ENCODE measurements at places on chromosomes 7 and 10.

- no peak for DNase-seq
Observed at GRCh38 chr7:43039346-43039745, 73.1 kb upstream of the HECW1 start.

GRCh38 chr10:122348512-122348911 lies 26.0 kb upstream of the PLEKHA1 start:
- DNase-seq = no peak

DNA sequence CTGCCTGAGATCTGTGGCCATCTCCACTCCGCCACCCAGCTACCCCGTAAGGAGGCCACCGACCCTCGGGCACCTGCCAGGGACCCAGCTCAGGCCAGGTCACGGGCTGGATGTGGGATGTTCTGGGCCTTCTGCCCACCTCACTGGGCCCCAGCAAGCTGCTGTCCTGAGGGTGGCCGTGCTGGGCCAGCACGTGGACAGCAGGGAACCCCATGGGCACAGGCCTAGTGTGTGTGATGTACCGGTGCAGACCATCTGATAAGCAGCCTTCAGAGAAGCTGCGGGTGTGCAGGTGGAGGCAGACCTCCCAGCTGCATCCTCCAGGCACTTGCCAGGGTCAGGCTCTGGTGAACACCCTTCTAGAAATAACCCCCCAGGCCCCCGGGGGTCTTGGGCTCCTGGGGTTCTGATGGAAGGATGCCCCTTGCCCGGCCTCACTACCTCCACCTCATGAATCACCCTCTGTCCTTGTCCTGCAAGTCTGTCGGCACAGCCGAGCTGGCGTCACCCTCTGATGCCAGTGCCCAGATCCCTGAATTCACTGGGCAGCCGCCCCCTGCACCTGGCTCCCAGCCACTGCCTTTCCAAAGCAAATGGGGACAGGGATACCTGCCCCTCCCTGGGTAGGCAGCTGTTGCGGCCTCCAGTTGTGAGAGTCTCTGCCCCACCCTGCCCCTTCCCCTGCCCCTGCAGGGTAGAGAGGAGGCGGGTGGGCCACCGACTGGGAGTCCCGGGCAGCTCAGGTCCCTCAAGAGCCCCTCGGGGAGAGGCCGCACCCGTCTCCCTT lies 139.8 kb downstream of the FAM53B start:
- no peak for DNase-seq

DNA sequence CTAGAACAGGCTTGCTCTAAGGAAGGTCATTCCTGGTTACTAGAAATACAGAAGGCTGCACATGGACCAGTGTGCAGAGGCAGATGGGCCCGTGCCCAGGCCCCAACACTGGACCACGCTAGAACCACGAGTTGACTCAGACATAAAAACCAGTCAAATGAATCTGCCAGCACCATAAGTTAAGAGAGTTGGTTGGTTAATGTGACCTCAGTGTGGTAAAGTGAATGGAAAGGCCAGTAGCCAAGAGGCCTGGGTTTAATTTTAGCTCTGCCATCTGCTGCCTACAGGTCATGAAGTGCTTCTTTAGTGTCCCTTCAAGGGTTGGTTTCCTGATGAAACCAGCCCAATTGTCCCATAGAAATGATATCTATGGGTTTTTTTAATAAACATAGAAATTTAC lies 329.6 kb upstream of the NRP1 start:
- peak; percentile 17 for DNase-seq

DNA sequence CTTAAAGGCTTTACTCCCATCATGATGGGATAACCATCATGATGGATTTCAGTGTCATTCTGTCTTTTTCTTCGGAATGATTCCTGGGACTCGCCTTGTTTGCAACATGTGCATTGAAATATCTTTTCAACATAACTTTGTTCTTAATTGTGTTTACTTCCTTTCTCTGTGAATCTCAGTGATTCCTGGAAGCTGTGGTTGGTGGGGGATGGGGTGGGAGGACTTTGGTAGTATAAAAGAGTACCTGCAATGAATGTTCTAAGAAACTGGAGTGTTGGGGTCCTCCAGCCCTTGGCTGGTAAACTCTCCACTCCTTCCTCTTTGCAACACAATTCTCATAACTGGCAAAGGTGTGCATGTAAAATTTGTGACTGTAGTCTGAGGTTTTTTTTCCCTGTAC lies 11.5 kb upstream of the SH2D4B start:
- no peak for DNase-seq

GRCh38 chr10:75974080-75974479 lies 542.7 kb downstream of the LRMDA start:
- DNase-seq = no peak

DNA sequence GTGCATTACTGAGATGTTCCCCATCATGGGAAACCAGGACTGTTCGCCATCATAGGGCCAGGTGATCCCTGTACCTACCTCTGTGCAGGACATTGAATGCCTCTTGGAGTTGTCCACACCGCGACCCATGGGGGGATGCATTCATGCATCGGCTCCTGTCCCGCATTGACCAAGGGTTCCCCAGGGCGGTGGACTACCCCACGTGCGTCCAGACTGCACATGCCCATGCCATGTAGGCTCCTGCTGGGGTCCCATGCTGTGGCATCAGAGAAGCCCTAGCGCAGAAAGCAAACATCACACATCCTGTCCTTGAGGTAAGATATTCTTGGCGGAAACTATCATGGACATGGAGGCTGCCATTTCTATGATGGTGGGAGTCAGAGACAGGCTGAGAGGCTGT lies 121.6 kb upstream of the UNC5B start:
- DNase-seq = no peak

- DNase-seq = no peak
Observed at GRCh38 chr7:123548406-123548805, 9.2 kb downstream of the NDUFA5 start.

- no peak for DNase-seq
Observed at GRCh38 chr10:54758791-54759190, 42.2 kb downstream of the PCDH15 start.

DNA sequence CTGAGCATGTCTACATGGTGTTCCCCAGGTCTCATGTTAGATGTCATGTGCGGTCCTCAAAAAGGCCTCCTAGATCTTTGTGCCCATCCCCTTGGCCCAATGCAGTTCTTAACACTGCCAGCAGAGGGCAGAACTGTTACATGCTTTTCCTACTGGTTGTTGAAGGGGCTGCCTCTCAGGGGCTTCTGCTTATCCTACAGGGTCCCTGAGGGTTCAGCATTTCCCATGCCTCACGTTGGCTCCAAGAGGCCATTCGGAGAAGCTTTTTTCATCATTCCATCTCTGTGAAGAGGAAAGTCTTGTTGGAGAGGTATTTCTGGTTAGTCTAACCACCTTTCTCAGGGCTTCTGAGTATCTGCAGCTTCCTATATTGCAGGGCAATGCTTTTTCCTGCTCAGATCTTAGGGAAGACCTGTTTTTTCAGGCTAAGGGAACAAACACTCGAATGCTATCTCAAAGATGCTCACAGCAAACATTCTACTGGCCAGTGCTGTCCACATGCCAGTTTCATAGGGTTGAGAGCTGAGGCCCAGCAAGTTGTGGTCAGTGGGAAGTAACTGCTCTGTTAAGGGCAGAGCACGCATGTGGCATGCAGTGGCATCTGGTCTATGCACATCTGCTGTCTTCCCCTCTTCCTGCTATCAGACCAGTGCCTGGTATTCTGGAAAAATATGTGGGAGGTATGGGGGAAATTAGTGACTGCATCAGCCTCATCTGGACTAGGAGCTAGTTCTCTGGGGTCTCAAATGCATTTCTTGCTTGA lies 31.5 kb downstream of the MBL2 start:
- DNase-seq = peak; percentile 23

- DNase-seq = no peak
Observed at GRCh38 chr7:33701189-33701740, 204.1 kb upstream of the BMPER start.

DNA sequence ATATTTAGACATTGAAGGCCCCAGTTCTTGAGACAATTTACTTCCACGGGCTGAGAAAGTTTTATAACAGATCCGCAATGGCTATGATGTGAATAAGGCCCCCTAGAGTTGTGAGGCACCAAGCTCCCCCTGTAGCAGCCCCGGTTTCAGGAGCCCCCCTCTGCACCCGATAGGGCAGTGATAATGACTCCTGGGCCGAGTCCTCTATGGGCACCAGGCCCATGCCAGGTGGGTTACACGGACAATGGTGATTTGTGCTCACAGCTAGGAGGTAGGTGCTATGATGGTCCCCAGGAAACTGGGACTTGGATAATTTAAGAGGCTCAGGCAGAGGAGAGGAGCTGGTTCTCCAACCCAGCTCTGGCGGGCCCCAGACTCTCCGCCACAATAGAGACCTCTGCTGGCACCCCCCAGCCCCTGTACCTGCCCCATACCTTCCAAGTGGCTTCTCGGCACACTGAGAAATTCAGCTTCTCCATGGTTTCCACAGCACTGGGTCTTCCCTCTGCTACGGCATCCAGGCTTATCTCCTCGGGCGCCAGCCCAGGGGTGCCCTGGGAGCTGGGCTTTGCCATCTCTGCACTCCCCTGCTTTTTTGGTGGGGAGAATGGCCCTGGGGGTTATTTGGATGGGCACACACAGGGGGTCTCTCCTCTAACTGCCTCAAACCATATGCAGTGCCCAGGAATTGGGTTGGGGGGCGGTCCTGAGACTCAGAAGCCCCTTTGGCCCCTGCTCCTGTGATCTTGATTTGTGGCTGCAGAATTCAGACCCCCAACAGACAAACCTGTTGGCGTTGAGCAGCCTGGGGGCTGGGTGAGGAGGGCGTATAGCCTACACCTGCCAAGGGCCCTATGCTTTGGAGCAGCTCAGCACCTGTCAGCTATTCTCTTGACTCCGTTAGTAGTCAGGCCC lies 12.2 kb upstream of the KCP start:
- no peak for DNase-seq

DNA sequence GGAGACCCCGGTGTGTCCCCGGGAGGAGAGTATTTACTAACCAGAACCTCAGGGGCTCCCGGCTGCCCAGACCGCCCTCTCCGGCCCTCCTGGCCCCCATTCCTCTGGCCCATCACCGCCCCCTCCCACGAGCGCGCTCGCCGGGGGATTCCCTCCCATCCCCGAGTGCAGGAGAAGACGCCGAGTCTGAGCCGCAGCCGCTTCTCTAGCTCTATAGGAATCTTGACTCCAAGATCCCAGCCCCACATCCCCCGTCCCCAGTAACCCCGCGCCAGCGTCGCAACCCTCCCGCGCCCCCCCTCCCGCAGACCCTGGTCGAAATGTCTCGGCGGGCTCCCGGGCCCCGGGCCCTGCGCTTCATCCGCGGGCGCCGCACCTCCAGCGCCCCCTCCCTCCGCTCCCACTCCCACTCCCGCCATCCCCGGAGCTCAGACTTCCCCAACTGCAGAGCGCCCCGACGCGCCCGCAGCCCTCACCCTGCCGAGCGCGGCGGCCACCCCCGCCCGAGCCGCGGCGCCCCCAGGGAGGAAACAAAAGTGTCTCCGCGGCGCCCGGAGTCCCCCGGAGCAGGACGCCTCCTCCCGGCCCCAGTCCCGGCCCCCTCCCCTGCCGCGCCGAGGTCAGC lies 541 bp downstream of the ELMO1 start:
- DNase-seq = no peak

DNA sequence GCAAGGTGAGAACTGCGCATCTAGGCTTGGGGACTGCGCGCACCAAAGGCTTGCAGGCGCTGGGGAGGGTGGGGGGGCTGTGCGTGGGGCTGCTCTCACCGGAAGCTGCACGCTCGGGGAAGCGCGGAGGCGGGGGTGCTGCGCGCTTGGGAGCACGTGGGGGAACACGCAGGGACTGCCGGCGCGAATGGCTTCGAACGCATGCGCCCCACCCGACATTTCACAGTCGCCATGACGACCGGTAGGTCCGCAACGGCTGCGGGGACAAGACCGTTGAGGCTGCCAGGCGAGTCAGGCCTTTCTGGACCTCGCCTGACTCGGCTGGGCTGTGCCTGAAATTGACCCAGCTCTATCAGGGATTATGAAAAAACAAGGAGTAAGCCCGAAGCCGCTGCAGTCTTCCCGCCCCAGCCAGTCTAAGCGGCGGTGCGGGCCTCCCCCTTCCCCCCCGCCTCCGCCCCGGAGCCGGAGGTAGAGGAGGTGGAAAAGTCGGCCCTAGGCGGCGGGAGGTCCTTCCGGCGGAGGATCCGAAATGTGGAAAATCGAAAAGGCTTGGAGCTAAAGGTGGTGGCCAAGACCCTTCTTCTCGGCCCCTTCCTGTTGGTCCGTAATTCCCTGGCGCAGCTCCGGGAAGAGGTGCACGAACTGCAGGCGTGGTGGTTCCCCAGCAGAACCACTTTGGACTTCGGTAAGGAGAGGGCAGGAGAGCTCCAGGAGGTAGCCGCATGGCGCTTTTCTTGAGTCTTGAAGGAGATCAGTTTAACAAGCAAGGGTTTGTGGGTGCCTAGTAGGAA lies 34.9 kb upstream of the STEAP1 start:
- peak; percentile 2 for DNase-seq

GRCh38 chr7:76343294-76343930 lies 15.4 kb downstream of the YWHAG start:
- DNase-seq = no peak

DNA sequence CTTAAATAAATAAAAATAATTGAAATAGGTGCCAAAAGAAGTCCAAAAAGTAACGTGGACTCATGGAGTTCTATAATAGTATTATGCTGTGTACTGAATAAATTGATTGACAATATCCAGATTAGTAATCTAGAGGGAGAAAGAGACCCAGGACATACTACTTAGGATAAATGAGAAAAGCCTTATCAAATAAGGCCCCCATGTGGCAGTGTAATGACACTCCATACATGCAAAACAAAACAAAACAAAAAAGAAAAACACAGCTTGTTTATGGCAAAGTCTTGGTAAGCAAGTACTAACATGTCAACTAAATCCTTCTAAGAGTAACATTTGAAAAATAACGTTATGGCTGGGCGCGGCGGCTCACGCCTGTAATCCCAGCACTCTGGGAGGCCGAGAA lies 3.6 kb upstream of the RUNDC3B start:
- DNase-seq = no peak

- no peak for DNase-seq
Observed at GRCh38 chr7:95469187-95469586, 16.6 kb upstream of the ASB4 start.

GRCh38 chr10:87915406-87915805 lies 52.0 kb downstream of the PTEN start:
- DNase-seq = no peak

Measured in astrocyte of the spinal cord (primary cell).